Trophoblast cell (in vitro differentiated cells and primary cell): ENCODE measurements at places on chromosomes 13 and 19.

- H3K4me3 ChIP-seq = no peak overlapping the region
- H3K36me3 ChIP-seq = no peaks in the 10 kb centered on the region
- no peak for DNase-seq
- no peaks in the 10 kb centered on the region for H3K27me3 ChIP-seq
- peaks cover 11% of the 10 kb centered on the region for H3K4me1 ChIP-seq
These were observed 172.2 kb downstream of the DNAJC15 start for GRCh38 chr13:43195551-43195950.

DNA sequence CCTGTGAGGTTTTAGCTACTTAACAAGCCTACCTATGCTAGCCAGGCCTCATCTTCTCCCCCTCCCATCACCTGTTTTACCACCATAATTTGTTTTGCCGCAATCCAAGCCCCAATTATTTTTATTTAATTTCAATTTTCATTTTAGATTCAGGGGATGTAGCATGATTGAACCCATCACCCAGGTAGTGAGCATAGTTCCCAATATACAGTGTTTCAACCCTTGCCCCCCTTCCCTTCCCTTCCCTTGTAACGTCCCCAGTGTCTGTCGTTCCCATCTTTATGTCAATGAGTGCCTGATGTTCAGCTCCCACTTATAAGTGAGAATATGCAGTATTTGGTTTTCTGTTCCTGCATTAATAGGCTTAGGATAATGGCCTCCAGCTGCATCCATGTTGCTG lies 885.0 kb downstream of the UQCRFS1 start:
- no peak for DNase-seq
- H3K27me3 ChIP-seq = no peaks in the 10 kb centered on the region
- H3K4me1 ChIP-seq = peaks cover 6% of the 10 kb centered on the region
- no peak overlapping the region for H3K4me3 ChIP-seq
- no peak overlapping the region for H3K27ac ChIP-seq

GRCh38 chr13:63901630-63902029 lies 2486.0 kb upstream of the PCDH20 start:
- H3K36me3 ChIP-seq = no peaks in the 10 kb centered on the region
- H3K27me3 ChIP-seq = no peaks in the 10 kb centered on the region
- no peak overlapping the region for H3K4me3 ChIP-seq
- no peaks in the 10 kb centered on the region for H3K4me1 ChIP-seq

GRCh38 chr13:42014119-42014518 lies 34.3 kb upstream of the DGKH start:
- H3K4me3 ChIP-seq = no peak overlapping the region
- H3K27me3 ChIP-seq = no peaks in the 10 kb centered on the region
- H3K4me1 ChIP-seq = peaks cover 5% of the 10 kb centered on the region
- no peaks in the 10 kb centered on the region for H3K36me3 ChIP-seq
- no peak overlapping the region for H3K27ac ChIP-seq
- DNase-seq = no peak

DNA sequence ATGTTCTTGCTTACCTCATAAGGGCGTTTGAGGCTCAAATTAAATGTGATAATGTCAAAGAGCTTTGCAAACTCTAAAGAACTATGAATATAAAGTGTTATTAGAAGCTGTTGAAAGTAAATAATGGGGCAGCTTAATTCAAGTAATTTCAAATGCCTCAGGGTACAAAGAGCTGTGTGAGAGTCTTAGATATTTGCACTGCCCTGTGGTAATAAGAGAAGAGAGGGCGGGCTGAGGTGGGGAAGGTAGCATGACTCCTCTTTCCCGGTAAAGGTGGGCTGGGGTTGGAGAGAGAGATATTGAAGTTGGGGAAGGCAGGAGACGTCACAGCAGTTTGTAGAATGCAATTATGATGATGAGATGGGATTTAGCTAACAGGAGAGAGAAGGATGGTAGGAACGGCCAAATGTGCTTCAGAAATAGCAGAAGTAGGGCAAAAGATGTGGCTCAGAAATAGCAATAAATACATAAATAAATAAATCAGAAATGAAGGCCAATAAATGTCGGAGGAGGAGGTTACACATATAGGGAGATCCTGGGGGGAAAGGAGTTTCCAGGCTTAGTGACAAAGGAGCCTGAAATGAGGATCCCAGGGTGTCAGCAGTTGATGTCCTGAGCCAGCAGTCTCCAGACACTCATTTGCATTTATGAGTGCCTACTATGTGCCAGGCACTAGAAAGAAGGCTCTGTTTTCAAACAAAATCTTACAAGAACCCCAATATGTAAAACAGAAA lies 35.7 kb upstream of the RCBTB2 start:
- H3K27ac ChIP-seq = no peak overlapping the region
- no peak for DNase-seq
- H3K36me3 ChIP-seq = no peaks in the 10 kb centered on the region
- H3K27me3 ChIP-seq = no peaks in the 10 kb centered on the region
- H3K4me1 ChIP-seq = peaks cover 3% of the 10 kb centered on the region

DNA sequence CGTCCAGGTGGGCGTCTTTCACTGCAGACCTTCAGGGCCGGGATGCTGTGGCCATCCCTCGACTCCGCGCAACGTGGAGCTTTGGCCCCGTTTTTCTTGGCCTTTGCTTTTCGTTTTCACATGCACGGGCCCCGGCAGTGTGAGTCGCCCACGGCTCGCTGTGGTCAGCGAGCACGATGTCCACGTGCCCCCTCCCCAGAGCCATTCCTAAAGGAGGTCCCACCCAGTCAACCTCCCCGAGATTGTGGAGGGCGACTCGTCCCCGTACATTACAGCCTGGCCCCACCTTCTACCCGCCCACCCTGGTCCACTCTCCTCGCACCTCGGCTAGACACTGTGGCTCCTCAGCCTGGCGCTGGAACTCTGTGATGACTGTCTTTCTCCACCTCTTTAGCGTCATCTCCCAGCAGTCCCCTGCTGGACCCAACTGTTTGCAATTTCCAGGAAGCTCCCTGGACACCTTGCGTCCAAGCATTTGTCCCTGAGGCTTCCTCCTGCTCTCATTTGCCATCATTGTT lies 405 bp downstream of the ZNF446 start:
- peaks cover 7% of the 10 kb centered on the region for H3K4me1 ChIP-seq
- no peaks in the 10 kb centered on the region for H3K27me3 ChIP-seq
- peaks cover 34% of the 10 kb centered on the region for H3K36me3 ChIP-seq
- peak overlapping the region; percentile 73 for H3K4me3 ChIP-seq

DNA sequence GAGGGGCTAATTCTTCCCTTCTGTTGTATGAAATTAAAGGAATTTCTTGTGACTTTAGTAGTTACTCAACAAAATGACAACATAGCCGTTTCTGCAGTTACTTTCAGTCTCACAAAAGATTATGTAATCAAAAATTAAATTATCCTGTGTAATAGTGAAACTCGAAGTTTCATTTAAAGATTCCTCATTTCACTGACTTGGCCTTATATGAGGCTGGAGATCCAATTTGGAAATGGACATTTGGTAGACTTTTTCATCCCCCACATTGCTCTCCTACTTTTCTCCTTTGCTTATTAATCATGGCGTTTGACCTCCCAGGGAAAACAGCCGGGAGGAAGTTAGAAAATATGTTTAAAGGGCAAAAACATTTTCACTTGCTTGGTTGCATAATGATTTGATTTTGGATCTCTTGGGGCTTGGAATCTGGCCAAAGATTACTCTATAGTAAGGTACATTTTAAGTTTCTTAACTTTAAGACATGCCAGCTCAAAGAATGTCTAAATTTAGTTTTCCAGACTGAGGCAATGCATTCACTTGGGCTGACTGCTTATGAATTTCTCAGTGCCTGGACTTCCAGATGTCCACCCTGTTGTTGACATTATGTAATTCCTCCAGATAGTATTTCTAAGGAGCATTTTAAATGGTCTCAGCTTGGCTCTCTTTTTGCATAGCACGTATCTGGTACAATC lies 1364.9 kb upstream of the MIR17HG start:
- H3K4me3 ChIP-seq = no peak overlapping the region
- H3K27ac ChIP-seq = no peak overlapping the region
- H3K27me3 ChIP-seq = no peaks in the 10 kb centered on the region
- DNase-seq = no peak
- no peaks in the 10 kb centered on the region for H3K4me1 ChIP-seq

DNA sequence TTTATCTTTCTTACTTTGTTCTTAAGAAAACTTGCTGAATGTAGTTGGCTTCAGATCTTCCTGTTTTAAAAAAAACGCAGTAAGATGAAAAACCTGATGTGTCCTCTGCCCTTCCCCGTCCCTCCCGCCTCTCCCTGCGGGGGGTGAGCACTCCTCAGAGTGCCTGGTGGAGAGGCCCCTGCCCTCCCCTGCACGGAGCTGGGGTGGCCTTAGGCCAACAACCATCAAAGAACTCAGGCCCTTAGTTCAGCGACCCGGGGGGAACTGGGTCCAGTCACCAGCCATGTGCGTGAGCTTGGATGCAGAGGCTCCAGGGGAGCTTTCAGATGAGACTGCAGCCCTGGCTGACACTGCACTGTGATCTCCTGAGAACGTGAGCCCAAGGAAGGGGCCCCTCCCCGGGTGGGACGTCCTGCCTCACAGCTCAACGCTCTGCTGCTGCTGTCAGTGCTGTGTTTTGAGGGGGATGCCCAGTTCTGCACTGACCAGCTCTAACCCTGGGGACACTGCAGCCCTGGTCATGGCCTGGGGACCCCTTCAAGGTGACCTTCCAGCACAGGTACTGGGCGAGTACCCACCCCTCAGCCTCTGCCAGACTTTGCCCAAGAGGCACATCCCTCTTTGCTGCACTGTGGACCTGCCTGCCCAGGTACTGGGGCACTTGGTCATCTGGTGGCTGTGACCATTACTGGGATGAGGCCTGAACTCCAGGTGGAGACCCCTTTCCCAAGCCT lies 42.7 kb downstream of the ANKRD10 start:
- no peak for DNase-seq
- H3K36me3 ChIP-seq = no peaks in the 10 kb centered on the region
- H3K27ac ChIP-seq = no peak overlapping the region
- peaks cover 17% of the 10 kb centered on the region for H3K4me1 ChIP-seq
- H3K27me3 ChIP-seq = no peaks in the 10 kb centered on the region
- H3K4me3 ChIP-seq = no peak overlapping the region

- peaks cover 2% of the 10 kb centered on the region for H3K27me3 ChIP-seq
- no peak overlapping the region for H3K4me3 ChIP-seq
- H3K4me1 ChIP-seq = no peaks in the 10 kb centered on the region
These were observed 44.6 kb downstream of the PTPRS start for GRCh38 chr19:5296021-5296420.

DNA sequence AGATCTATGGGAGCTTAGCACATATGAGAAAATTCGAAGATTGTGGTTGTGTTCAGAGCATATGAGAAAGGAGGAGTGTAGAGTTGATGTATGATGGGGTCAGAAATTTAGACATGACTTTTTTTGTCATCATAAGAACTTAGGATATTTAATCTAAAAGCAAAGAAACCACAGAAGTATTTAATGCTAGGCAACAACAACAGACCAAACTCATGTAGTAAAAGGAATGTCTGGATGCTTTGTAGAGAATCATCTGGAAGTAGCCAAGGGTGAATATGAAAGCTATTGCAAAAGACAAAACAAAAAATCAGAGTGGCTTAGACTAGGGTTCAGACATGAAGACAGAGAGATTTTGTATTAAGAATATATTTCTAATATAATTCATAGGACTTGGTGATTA lies 190.3 kb downstream of the SLITRK1 start:
- H3K27ac ChIP-seq = no peak overlapping the region
- DNase-seq = no peak
- H3K27me3 ChIP-seq = no peaks in the 10 kb centered on the region
- no peaks in the 10 kb centered on the region for H3K4me1 ChIP-seq
